ENCODE measurements at places on chromosomes 4 and X.

GRCh38 chrX:109830157-109830703, 97.2 kb upstream of the ACSL4 start:
- peak; percentile 43 for DNase-seq

DNA sequence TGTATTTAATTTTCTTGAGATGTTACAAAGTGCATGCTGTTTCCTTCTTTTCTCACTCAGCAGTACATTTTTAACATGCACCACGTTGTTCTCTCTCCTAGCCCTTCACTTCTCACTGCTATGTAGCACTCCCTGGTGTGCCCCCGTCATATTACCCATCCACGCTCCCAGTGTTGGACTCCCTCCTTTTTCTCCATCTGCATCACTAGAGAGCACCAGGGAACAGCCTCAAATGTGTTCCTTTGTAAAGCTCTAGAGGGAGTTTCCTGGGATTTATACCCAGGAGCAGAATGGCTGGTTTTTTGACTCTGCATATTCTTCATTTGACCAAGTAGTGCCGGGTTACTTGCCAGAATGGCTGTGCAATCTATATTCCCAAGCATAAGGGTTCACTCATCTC, 240.3 kb upstream of the ANXA3 start:
- no peak for DNase-seq

GRCh38 chrX:9885150-9885549, 82.0 kb upstream of the CLDN34 start:
- peak; percentile 64 for DNase-seq

GRCh38 chrX:125439194-125439849, 119.7 kb downstream of the TEX13C start:
- DNase-seq, result no peak

DNA sequence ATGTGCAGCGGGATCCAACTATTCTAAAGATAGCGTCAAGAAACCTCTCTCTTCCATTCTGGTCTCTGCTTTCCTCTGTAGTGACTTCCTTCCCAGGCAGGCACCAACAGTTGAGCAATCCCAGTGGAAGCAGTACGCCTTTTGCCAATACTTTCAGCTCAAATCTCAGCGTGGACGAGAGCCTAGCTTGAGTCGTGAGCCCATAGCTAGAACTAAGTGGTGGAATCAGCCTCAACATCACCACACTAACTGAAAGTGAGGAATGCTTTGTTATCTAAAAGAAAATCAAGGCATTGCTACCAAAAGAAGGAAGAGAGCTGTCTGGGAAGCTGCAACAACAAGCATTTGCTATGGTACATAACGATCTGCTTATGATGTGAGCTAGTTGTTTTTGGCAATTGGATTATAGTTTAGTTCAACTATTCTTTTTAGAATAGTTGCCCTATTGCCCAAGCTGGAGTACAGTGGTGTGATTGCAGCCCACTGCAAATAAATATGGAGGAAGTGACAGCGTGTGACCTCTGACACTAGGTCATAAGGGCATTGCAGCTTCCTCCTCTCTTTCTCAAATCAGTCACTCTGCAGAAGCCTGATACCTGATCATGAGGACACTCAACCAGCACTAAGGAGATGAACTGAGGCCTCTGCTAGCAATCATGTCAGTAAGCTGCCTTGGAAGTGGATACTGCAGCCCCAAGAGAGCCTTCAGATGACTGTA, 24.7 kb upstream of the FRYL start:
- no peak for DNase-seq

GRCh38 chr4:79087071-79087470, 147.8 kb upstream of the PAQR3 start:
- no peak for DNase-seq

- peak; percentile 80 for DNase-seq
Observed at GRCh38 chr4:120692964-120693363, 229.6 kb downstream of the PRDM5 start.

DNA sequence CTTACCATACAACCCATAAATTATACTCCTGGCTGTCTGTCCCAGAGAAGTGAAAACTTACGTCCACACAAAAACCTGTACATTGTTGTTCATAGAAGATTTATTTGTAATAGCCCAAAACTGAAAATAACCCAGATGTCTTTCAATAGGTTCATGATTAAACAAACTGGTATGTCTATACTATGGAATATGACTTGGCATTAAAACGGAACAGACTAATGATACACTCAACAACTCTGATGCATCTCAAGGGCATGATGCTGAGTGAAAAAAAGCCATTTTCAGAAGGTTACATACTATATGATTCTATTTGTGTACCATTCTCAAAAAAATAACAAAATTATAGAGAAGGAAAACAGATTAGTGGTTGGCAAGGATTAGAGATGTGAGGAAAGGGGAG, 11.6 kb upstream of the MND1 start:
- no peak for DNase-seq

All from M059J (cell line).